ENCODE measurements at places on chromosomes 1 and 21. TPM values are rescaled to one million over a fixed set of nuclear protein-coding genes. Genes with fewer than 3 reads are reported as not detected.

CD1D gene
- total RNA-seq = 0.05 TPM

SFN gene
- total RNA-seq = 487 TPM

C1QC gene
- not detected for total RNA-seq

TMEM81 gene
- total RNA-seq = 2.6 TPM

LAMB3 gene
- 25.5 TPM for total RNA-seq

IL20 gene
- not detected for total RNA-seq

TTC22 gene
- not detected for total RNA-seq

COL11A1 gene
- total RNA-seq = 4.3 TPM

KLF17 gene
- total RNA-seq = 0.64 TPM

ZYG11A gene
- total RNA-seq = 2.3 TPM

LRRC71 gene
- 0.38 TPM for total RNA-seq

RAB13 gene
- 133 TPM for total RNA-seq

GJC2 gene
- 0.31 TPM for total RNA-seq

LCE2A gene
- not detected for total RNA-seq

ARHGAP30 gene
- 0.09 TPM for total RNA-seq

GSTM2 gene
- total RNA-seq = 3.2 TPM

TAGLN2 gene
- total RNA-seq = 1,056 TPM

PIGR gene
- total RNA-seq = not detected

MPL gene
- total RNA-seq = not detected

BRDT gene
- total RNA-seq = not detected

LY9 gene
- 0.09 TPM for total RNA-seq

ETNK2 gene
- 3.2 TPM for total RNA-seq

GPR157 gene
- 6.7 TPM for total RNA-seq

HPCAL4 gene
- 0.33 TPM for total RNA-seq

LCE3D gene
- total RNA-seq = 0.69 TPM

ERICH3 gene
- not detected for total RNA-seq

CFHR2 gene
- total RNA-seq = not detected

TMPRSS3 gene
- total RNA-seq = 0.38 TPM

TSPAN2 gene
- total RNA-seq = 1.8 TPM

COL18A1 gene
- 147 TPM for total RNA-seq

KDF1 gene
- total RNA-seq = not detected
